Body of pancreas (tissue), 4 donors: ENCODE measurements at places on chromosomes 2 and 18.

- no peak for DNase-seq
Observed at GRCh38 chr18:78130232-78131195, 849.1 kb upstream of the SALL3 start.

- DNase-seq = no peak
Observed at GRCh38 chr2:174605687-174606086, 8.1 kb upstream of the WIPF1 start.

GRCh38 chr2:33121925-33122324 lies 175.2 kb downstream of the LTBP1 start:
- no peak for DNase-seq

- no peak for DNase-seq
Observed at GRCh38 chr18:9997711-9998110, 83.9 kb downstream of the VAPA start.

- DNase-seq = no peak
Observed at GRCh38 chr2:151842830-151843690, 14.8 kb upstream of the ARL5A start.

DNA sequence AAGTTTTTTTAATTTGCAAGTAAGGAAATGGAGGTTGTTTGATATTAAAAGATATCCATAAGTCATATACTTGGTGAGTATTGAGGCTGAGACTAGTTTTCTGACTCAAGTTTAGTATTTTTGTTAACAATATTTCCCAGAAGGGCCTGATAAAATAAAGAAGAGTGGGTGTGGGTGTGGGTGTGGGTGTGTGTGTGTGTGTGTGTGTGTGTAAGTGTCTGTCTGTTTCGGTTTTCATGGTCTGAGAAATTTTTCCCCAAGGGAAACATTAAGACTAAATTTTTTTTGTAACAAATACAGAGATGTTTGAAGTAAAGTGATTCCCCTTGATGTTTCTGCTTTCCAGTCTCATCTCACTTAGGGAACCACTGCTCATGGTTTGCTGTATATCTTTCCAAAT lies 36.5 kb downstream of the PPM1B start:
- no peak for DNase-seq

DNA sequence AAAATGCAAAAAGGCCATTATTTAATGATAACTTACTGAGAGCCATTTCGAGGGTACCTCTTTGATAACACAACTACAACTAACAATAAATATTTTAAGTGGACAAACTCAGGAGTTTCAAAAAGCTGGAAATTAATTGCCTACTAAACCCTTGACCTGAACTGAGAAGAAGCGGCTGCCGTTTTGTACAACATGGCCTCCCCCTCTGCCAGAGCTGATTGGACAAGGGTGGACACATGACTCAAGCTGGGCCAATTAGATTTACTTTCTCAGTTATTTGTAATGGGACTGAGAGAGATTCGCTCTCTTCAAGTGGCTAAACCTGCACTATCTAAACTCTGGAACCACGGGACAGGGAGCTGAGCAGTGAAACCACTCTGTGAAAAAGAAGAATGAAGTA lies 135.9 kb upstream of the SERPINE2 start:
- DNase-seq = no peak

GRCh38 chr2:144516981-144517865 lies 2.7 kb downstream of the ZEB2 start:
- no peak for DNase-seq

- no peak for DNase-seq
Observed at GRCh38 chr2:237434866-237435311, 20.9 kb upstream of the COL6A3 start.

- no peak for DNase-seq
Observed at GRCh38 chr2:103898561-103898960, 955.4 kb upstream of the POU3F3 start.

DNA sequence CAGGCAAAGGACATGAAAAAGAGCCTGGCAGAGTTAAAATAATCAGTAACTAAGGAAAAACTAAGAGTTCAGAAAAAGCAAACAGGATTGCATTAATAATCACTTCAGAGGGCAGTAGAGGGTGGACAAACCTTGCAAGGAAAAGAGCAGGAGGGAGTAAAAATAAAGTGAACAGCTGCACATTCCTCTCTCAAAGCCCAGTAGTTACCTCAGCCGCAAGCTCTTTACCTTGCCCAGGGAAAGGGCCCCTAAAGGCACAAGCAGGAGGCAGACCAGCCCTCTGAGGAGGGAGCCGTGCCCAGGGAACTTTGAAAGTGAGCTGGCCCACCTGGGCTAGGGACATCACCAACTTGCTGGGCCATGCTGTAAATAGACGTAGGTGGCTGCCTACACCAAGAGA lies 196.9 kb downstream of the C1D start:
- no peak for DNase-seq

- no peak for DNase-seq
Observed at GRCh38 chr2:165450156-165450555, 19.3 kb upstream of the CSRNP3 start.

GRCh38 chr2:48562281-48562680 lies 32.3 kb downstream of the STON1 start:
- no peak for DNase-seq

DNA sequence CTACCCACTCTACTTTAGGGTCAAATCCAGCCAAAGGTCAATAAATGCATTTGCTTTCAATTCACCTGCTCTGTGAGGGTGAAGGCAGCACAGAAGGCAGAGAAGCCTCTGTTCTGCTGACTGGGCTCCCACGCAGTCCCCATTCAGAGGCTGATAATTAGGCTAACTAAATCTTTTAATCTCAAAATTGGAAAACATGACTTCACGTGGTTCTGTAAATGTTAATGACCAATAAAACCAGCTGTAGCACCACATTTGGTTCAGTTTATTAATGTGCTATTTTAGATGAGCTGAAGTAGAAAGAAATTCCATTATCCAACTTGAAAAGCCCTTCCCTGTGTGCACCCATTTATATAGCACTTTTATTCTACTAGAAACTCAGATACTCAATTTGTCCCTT lies 310.6 kb downstream of the C1D start:
- DNase-seq = no peak

DNA sequence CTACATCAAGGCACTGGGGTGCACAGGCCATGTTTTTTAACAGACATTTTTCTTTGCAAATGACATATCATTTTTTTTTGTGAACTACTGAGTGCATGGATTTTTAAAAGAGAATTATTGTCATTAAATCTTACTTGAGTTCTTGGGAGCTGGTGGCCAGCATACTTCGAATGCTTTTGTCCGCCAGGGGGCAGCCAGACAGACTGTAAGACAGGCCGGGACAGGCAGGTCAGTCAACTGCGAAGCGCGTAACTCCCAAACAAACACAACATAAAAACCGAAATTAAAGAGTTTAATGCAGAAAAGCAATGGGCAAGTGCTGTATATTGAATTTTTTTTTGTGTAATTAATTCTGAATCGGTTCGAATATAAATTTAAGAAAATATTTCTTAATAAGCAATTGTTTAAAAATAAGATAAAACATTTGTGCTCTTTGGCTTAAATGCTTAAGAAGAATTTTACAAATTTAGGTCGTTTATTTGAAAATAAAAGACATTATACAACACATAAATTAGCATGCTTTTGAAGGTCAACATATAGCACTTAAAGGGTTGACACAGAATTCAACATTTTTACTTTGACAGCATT lies 142.2 kb upstream of the PXDN start:
- DNase-seq = peak; percentile 77

DNA sequence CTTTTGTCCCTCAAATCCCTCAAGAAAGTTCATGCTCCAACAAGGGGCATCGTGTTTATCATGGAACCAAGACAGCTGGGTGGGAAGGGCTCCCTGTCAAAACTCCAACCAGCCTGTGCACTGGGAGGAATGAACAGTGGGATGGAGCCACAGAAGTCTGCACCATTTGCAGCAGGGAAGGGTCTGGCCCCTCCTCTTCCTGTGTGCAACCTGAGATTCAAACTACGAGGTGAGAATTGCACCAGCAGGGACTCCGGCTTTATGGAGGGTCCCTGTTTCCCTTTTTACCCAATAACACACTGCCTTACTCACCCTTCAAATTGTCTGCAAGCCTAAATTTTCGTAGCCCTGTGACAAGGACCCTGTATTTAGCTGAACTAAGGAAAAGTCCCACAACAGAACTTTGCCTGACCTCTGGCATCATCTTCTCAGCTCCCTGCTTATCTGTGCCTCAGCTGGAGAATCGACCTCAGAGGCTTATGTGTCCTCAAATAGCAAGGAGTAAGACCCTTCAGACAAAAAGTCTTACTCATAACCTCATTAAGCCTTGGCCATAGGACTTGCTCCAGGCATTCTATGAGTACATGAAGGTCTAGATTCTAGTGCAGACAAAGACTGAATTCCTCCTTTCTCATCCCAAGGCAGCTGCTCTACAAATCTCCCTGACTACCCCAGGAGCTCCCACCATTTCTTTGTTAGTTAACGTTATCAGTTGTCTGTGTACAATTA lies 178.3 kb upstream of the SERPINE2 start:
- no peak for DNase-seq

DNA sequence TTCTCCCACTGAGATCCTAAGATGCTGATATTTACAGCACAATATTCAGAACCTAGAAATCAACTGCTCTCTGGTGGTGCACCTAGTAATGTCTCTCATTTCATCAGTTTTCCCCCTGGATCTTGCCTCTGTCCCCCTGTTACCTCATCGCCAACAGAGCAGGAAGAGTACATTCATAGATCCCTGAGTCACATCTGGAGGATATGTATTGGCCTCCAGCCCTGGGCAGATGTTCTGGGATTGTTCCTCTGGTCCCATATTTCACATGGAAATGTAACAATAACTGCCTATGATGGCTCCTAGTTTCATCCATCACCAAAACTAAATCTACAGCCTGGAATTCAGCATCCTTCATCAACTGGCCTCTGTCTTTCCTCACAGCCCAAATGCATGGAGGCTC lies 278.8 kb upstream of the SLC14A2 start:
- no peak for DNase-seq

GRCh38 chr2:178191004-178191508 lies 3.3 kb upstream of the OSBPL6 start:
- no peak for DNase-seq

GRCh38 chr2:238224356-238225035 lies 15.3 kb downstream of the HES6 start:
- no peak for DNase-seq

- DNase-seq = no peak
Observed at GRCh38 chr2:161136696-161137324, 23.4 kb upstream of the TANK start.

GRCh38 chr18:46636040-46636630 lies 20.9 kb downstream of the LOXHD1 start:
- no peak for DNase-seq

- peak; percentile 30 for DNase-seq
Observed at GRCh38 chr2:156321243-156321904, 11.1 kb downstream of the NR4A2 start.

GRCh38 chr2:144666032-144666431 lies 146.1 kb upstream of the ZEB2 start:
- no peak for DNase-seq

- DNase-seq = no peak
Observed at GRCh38 chr18:23934252-23934651, 80.3 kb upstream of the TTC39C start.

GRCh38 chr2:146438246-146438645 lies 1406.6 kb upstream of the ACVR2A start:
- no peak for DNase-seq

DNA sequence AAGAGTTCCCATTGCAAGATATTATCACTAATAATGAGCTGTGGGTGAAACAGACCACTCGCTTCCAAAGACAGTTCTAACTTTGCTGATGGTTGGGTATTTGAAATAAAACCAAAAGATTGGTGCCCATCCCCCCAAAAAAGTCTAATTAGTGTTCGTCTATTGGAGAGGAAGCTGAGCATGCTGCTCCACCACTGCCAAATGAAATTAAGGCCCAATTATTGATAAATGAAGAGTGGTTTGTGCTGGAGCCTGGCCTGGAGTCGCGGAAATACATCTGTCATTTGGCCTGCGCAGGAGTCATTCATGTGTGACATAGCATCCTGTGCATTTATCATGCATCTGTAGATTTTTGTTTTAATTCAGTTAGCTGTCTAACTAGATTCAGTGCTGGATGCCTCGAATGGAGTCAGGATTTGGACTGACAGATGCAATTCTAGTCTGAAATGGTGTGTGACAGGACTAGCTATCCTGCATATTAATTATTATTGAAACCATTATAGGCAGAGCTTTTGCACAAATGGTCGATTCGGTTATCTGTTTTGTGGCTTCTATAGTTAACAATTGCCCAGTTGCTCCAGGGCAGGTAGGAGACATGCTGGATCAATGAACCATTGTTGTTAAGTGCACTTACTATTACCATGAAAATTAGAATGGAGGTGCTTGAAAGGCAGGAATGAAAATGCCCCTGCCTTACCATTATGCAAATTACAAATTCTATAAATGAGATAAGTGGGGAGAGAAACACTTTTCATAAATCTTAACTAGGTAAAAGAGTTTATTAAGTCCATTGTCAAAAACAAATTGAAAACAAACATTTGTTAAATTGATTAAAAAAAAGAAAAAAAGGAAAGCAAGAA lies 450.4 kb upstream of the TCF4 start:
- no peak for DNase-seq

DNA sequence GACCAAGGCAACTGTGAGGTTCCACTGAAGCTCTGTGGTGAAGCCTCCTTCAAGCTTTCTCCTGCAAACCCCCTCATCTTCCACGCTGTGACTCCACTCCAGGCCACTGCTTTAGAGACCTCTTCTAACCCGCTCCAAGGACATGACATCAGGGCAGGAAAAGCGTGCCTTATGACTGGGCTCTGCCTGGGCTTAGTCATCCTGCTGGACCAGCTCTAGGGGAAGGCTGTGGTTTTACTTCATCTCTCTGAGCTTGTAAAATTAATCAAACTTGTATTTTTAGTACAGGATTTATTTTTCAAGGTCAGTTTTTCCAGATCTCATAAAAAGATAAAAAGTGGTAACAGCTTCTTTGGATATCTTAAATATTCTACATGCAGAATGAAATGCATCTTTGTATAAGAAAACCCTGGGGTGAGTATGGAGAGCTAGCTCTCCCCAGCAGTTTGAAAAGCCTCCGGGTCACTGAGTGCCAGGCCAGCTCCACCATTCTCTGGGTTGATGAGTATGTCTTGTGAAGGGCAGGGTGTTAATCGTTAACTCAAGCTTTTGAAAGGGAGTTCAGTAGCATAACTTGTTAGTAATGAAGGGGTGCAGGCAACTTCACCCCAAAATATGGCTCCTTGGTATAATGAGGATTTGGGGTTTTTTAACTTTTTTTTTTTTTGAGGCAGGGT lies 33.1 kb upstream of the YPEL5 start:
- DNase-seq = peak; percentile 7

GRCh38 chr2:237321746-237322145 lies 92.2 kb downstream of the COL6A3 start:
- no peak for DNase-seq

DNA sequence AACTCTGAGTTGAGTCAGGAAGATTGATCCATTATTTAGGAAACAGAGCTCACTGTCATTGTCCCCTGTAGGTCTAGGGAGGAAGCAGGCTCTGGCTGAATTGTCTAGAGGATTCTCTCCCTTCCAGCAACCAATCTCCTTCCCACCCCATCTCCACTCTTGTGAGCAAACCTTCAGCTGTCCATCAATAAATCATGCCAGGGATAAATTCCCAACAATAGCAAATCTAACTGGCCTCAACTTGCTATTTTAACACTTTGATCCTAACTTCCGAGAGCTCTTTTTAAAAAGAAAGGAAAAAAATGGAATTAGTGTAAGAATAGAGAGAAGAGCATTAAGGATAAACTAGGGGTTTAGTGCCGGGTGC lies 53.5 kb downstream of the ATP8B1 start:
- DNase-seq = no peak

- peak; percentile 45 for DNase-seq
Observed at GRCh38 chr2:54634564-54635511, 88.6 kb upstream of the EML6 start.
